Thyroid gland (tissue), 4 donors: ENCODE measurements at places on chromosomes 3 and 15. TPM values are rescaled to one million over a fixed set of nuclear protein-coding genes. Genes with fewer than 3 reads are reported as not detected.

GRCh38 chr15:50358845-50359244 lies 3.8 kb upstream of the GABPB1 start:
- peak; percentile 17 for DNase-seq

DNA sequence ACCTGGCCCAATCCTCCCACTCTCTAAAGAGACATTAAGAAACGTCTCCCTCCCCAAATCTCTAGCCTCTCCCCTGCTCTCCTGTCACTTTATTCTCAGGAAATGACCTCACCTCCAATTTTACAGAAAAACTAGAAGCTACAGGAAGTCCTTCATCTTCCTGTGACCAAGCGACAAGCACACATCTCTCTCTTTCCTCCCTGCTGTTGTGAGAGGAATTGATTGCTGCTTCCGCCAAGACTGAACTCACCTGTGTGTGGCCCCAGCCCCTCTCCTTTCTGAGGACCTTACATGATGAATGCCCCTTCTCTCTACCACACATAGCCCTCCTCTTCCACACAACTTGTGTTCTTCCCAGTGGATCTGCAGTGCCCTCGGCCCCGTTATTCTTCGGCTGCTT lies 18.2 kb downstream of the DNAJB8 start:
- DNase-seq = no peak

GRCh38 chr3:146177072-146177471 lies 16.1 kb upstream of the PLOD2 start:
- no peak for DNase-seq

DPPA4 gene
- total RNA-seq = not detected

DNA sequence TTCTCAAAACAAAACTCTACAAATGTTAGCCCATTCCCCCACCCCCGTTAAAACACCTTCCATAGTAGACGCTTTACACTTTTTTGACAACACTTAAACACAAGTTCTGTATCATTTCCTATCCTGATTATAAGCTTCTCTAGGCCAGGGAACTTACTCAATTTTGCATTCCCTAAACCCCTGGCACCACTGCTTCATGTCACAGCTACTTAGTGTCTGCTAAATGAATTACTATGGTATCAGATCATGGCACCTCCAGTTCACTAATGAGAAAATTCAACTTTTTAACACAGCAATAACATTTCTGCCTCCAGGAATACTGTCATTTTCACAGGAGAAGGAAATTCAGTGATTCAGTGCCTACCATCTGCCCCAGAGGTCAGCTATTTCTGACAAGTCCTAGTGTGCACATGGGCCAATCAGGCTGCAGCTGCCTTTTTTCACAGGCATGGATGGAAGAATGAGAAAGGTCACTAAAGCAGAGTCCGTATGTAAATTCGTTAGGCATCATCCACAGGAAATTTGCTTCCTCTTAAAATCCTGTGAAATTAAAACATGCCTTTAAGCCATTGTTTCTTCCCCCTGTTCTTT lies 18.5 kb downstream of the SFMBT1 start:
- DNase-seq = no peak

GRCh38 chr3:184235381-184236032 lies 6.1 kb downstream of the VWA5B2 start:
- no peak for DNase-seq

DNA sequence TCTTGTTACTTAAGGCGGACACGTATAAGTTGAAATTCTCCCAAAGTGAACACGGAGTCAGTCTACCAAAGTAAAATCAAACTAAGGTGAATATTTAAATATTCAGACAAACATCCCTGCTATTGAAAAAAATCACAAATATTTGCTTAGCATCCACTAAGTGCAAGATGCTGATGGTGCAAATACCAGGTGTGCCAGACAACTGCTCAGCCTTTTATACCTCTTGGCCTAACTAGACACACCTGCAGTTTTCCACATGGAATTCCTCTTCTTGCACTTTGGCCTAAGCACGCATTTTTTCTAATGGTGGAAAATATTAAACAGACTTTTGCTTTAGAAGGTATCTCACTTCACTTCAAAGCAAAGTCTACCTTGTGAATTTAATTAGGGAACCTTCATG lies 84.1 kb upstream of the ICE2 start:
- DNase-seq = no peak

HTR3E gene
- total RNA-seq = not detected

- no peak for DNase-seq
Measured at GRCh38 chr15:57477736-57478522, 101.6 kb downstream of the CGNL1 start.

DNA sequence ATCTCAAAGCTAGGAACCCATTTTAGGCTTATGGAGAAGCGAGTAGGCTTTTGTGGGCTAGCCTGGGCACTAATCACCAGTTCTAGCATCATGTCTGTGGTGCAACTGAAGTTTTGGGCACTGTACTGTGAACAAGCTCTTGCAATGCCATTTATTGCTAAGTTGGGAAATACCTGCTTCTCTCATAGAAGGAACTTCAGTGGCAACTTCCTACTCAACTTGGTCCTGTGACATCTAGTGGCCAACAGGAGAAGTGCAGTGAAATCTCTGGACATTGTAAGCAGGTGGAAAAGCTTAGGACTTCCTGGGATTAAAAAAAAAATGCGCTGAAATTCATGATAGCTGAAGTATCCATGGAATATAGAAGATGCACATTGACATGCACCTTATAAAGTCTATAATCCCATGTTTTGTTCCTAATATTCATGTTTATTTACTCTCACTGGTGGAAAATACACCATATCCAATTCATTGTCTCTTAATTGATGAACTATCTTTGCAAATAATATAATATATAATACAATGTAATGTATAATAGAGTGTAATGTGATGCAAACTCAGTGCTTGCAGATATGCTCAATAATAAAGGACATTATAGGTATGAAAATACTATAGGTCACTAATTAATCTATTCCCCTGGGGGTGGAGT lies 6.5 kb upstream of the ALDH1A3 start:
- peak; percentile 73 for DNase-seq

C3orf33 gene
- 9.7 TPM for total RNA-seq

VGLL4 gene
- 125 TPM for total RNA-seq

DNA sequence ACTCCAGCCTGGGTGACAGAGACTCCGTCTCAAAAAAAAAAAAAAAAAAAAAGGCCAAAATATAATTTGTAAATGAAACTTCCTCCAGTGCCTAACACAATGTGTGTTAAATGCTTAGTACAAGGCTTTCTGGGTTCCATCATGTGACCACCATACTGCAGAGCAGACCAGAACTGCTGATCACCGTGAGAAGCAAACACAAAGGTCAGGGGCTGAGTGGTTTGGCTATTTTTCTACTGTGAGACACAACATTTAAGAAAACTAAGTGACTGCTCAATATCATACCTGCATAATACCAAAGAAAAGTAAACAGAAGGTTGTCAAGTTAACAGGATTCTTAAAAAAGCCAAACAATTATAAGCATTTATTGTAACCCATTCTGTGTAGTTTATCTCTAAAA lies 13.2 kb downstream of the ABCC5 start:
- DNase-seq = no peak

FGF12 gene
- 6.3 TPM for total RNA-seq

ALPK3 gene
- 10.4 TPM for total RNA-seq

DNA sequence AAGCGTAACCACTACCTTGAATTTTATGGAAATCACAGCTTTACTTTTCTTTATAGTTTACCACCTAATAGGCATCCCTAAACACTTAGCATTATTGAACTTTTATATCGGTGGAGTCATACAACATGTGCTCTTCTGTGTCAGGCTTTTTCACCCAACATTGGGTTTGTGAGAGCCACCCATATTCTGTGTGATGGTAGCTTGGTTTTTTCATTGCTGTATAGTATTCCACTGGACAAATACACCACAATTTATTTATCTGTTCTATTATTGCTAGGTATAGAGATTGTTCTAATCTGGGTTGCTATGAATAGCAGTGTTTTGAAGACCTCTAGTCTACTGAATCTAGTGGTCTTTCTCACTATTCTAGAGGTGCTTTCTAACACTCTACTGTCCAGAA lies 31.6 kb upstream of the ATP1B3 start:
- no peak for DNase-seq

TMEM62 gene
- total RNA-seq = 37.1 TPM

- no peak for DNase-seq
Measured at GRCh38 chr3:169662843-169663160, 710 bp downstream of the MECOM start.

DNA sequence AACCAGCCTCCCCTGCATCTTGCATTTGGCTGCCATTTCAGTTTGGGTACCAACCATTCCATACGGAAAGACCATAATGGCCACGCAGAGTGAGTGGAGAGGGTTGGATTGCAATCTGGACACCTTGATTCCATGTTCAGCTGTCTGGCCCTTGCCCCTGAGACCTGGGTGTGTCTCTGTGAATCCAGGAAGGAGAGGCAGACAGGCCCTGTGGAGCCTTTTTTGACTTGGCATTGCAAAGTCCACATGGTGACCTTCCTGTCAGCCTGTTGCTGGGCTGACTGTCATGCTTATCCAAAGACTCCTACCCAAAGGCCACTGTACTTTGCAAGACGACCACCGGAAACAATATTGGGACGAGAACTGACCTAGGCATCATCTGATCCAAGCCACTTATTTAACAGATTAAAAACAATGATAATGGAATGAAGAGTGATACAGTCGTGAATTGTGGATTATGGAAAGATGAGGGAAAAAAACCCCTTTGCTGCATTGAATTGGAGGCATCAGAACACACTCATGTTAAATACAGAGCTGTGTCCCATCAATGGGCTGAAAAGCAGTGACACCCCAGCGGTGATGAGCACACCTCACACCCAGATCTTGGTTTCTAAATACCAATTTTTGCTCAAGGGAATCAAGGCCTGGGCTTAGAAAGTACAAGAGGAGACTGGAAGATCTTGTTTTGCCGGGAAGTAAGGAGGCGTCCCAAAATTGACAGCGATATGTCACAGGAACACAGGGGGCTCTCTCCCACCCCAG lies 86.0 kb downstream of the LRRK1 start:
- DNase-seq = no peak

PRKCD gene
- total RNA-seq = 32.0 TPM

RASL12 gene
- total RNA-seq = 7.4 TPM

BFSP2 gene
- not detected for total RNA-seq
